HCEC 1CT (cell line): ENCODE measurements at places on chromosomes 5 and 9.

- peak; percentile 88 for DNase-seq
These were observed 298.5 kb upstream of the CDH18 start for GRCh38 chr5:20286512-20286911.

DNA sequence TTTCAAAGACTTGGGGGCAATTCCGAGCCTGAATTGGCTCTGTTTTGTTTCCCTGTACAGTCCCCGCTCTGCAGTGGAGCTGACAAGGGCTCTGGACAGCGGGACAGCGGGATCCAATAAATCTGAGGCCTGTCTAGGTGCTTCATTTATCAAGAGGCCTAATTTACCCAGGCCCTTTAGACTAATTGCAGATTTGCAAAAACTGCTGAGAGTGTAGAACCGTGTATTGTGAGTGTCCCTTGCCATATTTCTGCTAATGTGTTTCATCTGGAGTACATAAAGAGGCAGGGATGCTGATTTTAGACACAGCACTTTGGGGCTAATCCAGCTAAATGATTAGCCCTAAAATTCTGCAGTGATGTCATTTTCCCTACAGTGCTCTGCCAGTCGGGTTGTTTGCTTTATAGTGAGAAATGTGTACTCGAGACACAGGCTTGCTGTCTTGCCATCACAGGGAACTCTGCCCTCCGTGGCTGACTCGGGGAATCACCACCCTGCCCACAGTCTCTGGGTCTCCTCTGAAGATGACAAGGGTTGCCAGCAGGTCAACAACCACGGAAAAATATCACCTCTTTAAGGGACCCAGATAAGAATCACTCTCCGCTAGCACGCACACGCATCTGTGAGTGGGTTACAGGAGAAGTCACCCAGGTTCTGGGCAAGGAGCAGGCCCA is 592.0 kb downstream of the BNC2 start:
- DNase-seq, result no peak

DNA sequence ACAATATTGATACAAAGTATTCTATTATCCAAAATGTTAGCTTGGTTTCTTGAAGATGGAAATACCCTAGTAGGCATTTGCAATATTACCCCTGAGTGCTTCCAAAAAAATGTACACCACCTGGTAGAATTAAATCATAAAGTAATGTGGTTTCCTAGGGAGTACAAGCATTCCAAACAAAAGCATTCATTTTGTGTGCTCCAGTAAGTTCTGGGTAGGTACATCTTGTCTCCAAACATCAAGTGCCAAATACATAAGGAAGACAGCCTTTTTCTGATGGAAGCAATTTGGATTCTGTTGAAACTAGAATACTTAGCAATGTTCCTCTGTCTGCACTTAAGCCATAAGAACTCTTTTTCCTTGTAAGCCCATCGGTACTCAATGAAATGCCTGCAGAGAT is 73.1 kb upstream of the IL7R start:
- peak; percentile 30 for DNase-seq

DNA sequence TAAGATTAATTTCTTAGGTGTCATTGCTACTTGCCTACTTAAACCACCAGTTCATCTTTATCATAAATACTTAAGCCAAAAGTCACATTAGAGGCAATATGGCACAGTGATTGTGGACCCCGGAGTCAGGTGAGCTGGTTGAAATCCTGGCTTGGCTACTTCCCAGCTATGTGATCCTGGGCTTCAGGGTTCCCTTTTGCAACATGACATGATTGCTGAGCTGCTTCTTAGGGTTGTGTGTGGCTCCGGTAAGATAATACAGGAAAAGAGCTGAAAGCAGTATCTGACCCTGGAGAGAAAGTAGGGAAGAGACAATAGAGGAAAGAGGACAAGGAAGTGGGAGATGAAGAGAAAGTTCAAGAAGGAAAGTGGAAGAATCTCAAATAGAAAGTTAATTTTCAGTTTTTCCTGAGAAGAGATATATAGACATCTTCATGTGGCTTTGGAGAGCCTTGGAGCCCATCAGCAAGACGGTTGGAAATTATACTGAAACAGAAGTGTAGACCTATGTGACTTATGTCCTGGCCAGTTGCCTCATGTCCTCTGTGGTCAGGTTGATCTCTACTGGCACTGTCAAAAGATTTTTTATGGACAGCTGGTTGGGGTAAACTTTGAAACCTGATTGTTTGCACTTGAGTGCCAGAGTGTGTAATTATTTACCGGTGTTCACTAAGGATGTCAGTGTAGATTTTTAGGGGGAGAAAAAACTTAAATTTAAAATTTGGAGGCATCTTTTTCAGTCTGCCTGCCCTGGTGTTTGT is 93.2 kb downstream of the GHR start:
- DNase-seq, result no peak

DNA sequence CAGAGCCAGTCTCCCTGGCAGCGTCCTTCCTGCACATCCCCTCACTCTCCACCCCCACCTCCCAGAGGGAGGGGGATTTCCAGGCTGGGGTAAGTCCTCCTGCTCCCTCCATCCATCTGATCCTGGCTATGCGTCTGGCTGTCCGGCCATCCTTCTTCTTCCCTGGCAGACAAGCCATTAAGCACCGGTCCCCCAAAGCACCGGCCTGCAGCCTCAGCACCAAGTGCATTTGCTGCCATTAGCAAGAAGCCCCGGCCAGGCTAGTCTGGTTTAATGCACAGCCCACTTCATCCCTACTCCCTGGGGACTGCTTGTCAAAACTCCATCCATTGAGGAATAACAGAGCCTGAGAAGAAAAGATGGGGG is 208.7 kb upstream of the IER5L start:
- DNase-seq, result no peak

GRCh38 chr9:134227451-134228411 is 63.4 kb upstream of the RNU6ATAC start:
- DNase-seq, result no peak

DNA sequence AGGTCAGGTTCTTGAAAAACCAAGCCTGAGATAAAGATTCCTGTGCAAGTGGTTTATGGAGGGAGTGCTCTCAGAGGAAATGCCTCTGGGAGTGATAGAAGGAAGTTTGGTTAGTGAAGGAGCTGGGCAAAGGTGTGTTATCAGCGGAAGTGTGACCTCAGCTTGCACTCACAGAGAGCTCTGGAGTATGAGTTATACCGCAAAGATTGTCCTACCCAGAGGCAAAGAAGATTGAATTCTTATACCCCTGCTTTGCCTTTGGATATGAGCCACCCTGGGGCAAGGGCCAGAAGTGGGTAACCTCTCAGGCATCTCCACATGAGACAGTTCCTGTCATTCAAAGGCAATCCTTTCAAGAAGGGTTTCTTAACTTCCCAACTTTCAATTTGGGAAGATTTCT is 145.6 kb downstream of the MUSK start:
- DNase-seq, result no peak

DNA sequence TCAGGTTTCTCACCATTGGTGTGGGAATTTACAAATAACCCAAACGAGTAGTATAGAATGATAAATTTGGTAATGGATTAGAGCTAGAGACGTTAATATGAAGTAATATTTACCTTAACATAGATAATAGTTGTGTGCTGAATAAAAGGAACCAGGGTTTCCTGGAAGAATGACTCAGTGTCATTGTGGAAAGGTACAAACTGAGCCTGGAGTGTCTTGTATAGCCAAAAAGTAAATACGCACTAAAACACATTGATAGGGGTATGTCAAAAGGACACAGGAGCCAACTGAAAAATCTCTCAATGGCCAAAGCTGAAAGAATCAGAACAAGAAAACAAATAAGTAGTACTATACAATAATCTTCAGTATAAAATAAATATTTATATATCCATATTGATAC is 363.5 kb downstream of the SLCO4C1 start:
- no peak for DNase-seq

DNA sequence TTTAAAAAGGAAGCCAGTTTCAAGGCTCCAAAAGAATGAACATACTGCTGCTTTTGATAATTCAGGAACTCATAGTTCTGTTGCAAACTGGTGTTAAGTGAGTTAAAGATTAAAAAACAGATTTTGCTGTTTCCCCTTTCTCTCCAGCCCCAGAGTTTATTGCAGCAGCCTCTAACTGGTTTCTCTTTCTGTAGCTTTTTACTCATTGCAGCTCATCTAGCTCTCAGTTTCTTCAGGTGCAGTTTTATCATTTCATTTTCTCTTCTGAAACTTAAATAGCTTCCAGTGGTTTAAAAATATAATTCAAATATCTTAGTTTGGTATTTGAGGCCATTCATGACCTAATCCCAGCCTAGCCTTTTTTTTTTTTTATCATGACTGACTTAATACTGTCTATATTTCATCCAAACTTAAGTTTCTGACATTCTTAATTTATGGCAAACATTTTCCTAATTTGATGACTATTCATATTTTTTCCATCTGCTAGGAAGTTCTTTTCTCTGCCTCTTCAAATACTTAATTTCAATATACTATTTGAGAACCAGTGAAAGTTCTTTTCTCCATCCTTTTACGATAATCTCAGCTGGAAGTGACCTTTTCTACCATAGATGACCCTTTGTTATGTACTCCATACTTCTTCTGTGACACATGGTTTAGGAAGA is 252.7 kb upstream of the GRIA1 start:
- DNase-seq, result peak; percentile 33

DNA sequence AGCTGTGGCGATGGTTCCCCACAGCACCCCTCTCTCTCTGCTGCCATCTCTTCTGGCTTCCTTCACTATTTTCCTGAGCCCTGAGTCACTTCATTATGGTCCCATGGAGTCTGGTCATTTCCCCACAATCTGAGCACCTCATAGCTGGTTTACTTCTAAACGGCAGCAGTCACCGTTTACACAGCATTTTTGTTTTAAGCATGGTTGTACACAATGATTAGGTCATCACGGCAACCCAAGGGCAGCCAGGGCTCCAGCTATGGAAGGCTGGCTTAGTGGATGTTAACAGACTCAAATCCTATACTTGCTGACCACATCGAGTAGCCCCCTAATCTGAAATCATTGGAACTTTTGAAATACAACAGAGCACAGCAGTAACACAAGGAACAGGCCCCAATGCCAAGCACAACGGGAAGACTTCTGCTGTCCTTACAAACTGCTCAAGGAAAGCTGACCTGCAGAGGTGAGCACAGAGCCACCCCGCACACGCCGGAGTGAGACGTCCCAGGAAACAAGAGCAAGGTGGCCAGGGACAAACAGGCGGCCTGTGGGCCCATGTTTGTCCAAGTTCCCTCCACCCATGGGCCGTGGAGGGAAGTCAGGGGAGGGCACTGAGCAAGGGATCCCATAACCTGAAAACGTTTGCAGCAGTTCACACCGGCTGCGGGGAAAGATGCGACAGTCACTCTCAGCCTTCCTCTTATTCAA is 22.9 kb downstream of the CAMSAP1 start:
- DNase-seq, result peak; percentile 55

DNA sequence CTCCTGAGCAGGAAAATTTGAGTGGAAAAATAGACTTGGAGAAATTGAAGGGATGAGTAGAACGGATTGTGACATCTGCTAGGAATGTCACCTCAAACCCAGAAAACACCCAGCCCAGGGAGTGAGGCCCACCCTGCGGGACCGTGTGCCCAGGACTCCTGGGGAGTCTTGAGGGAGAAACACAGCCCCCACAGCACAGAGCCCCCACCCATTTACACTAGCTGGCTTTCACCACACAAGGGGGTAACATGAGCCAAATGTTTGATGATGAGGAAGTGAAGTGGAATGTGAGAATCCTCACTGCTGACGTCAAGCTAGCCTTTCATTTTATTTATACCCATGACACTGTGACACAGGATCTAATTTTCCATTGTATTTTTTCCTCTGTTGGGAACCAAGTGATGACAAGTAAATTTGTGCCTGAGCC is 42.8 kb upstream of the PDE8B start:
- DNase-seq, result peak; percentile 78

DNA sequence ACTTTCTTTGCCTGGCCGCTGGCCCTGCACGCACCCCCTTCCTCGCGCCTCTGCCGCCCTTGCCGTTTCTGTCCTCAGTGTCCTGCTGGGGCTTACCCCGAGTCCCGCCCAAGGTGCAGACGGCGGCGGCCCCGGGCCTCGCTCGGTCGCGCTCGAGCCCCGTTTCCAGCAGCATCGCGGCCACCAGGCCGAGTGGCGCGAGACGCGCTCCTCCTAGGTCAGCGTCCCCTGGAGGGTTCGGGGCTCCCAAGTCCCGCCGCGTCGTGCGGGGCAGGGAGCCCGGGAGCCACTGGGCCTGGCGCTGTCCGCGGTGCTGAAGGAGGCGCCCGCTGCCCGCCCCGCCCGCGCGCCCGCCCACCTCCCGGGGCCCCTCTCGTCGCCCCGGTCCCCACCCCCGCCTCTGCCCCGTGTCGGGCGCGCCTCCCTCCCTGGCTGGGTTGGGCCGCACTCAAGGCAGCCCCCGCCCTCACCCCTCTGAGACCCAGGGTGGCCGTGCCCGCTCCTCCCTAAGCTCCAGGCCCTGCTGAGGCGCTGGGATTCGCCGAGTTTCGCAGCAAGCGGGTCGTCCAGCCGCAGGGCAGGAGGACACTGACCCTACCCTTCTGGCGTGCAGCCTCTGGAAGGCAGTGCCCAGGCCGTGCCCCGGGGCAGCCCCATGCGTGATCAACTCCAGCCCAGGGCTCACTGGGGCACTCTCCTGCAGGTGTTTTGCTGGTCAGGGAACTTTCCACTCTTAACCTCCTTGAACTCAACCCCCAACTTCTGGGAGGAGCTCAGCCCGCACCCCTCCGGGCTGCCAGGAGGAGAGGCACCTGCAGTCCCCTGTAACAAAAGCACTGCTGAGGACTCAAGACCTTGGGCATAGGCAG is at the start of gene LHX3:
LHX3 (minus strand) TSS at position 291 of the 869 bp plus-strand sequence; CDS start at position 175, 116 bp downstream.
- no peak for DNase-seq

DNA sequence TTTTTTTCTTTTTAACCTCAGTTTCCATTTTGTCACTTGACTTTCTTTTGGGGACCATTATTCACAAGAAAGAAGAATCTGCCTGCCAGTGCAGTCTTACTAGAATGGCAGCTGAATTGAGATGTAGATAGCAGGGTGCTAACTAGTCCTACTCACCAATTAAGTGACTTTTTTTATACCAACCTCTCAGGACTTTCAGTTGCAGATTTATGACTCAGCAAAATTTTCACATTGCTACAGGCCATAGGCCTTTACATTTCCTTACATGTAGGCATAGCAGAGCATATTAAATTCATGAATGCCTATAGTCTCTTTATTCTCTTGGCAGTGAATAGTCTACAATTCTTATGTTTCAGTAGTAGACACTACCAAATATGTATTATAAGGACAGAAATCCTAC is 54.0 kb upstream of the FKTN start:
- no peak for DNase-seq
